ENCODE measurements at places on chromosomes 4 and X.

GRCh38 chr4:3702561-3703221, 63.5 kb upstream of the ADRA2C start:
- no peak for DNase-seq

- DNase-seq, result no peak
These were observed 193.5 kb downstream of the CFAP299 start for GRCh38 chr4:80529026-80529425.

DNA sequence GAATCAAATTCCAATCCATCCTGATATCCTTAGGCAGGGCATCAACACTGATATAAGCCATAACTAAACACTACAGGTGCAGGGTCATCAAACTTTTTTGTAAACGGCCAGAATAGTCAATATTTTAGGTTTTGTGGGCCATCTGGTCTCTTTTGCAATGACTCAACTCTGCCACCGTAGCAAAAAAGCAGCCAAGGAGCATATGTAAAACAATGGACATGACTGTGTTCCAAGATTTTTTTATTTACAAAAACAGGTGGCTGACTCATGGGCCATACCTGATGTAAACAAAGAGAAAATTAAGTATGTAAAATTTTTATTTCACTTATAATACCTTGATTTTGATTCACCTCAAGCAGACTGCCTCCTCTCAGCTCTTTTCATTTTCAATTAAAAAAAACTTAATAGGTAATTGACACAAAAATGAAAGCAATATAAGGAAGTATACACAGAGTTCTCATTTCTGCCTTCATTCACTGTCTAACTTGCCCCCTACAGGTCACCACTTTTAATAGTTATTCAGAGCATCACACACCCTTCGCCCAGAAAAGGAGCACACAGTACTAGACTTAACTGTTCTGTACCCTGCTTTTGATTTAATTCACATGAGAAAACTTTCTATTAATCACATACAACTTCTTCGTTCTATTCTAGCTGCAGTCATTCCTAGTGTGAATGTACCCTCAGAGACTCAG, 35.3 kb upstream of the GPM6B start:
- no peak for DNase-seq

DNA sequence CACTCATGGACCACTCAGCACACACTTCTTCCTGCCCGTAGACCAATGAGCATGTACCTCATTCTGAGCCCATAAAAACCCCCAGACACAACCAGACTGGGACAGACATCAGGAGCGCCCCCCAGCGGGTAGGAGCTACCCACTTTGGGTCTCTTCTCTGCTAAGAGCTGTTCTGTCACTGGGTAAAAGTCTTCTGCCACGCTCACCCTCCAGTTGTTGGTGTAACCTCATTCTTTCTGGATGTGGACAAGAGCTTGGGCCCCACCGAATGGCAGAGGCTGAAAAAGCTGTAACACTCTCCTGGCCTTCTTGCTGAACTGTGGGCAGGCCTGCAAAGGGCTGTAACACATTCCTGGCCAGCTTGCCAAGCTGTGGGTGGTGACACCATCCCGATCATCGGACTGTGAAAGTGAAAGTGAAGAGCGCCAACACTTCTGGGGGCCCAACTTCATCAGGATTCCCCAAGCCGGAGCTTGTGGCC, 137.6 kb downstream of the TECRL start:
- no peak for DNase-seq

DNA sequence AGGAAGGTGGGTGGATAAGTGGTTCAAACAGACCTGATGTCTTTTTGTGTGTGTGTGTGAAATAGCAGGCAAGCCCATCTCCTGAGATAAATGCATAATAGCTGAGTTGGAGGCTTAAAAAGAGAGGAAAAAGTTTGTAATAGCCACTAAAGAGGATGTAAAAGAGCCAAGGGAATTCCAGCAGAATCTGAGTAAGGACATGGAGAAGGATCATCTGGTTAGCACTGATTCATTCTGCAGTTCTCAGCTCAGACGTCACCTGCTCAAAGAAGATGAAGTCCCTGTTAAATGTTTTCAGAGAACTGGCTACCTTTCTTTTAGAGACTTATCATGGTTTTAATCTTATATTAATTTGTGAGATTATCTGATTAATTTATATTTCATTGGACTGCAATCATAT, 21.0 kb upstream of the IL13RA2 start:
- no peak for DNase-seq

DNA sequence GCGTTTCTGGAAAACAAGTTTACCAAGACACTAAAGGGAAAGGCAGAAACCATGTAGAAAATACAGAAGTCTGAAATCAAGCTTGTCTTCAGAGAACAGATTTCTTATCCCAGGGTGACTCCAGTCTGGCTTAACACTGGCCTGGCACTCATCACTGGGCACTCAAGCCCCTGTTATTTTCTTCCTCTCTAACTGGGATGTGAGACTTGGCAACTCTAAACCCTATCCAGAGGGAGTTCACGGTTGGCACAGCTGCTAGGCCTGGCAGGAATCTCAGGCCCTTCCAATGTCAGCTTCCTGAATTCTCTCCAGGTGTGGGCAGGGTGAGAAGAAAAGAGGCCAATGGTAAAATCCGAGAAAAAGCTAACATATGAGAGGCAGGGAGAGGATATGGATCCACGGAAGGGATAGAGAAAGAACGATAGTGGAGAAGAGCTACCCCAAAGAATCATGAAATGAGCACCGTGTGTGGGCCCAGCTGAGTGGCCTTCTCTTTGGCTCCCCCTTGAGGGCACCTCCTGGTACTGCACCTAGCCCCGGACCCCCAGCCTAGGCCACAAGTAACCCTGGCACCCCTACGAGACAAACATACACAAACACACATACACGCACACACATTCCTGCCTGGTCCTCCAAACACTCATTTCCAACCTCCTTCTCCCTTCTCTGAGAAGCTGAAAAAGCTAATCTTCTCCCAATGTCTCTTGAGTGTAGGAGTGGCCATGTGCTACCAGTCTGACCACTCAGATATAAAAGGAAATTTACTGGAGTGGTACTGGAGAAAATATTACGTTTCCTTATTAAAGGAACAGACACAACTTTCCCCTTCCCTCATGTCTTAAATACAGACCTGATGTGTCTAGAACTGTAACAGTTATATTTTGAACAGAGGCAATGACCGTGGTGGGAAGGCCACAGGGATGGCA, 16.6 kb upstream of the PTCHD1 start:
- no peak for DNase-seq

DNA sequence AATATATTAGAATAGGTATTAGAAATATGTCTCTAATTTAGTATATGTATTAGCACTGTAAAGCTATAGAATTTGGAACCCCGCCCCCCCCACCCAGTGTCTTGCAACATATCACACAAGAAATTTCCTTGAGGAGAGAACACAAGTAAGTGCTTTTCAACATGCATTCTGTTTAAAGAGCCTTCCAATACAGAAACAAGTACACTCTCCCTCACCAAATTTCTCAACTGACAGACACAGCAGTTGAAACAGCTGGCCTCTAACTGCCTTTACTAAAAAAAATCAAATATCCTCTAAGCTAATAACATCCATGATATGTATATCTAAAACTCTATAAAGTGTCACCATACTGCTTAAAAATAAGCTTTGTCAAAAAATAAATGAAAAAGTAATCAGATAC, 12.4 kb downstream of the CAMK2D start:
- no peak for DNase-seq

GRCh38 chr4:52982255-52982945, 120.3 kb downstream of the RASL11B start:
- DNase-seq, result no peak

DNA sequence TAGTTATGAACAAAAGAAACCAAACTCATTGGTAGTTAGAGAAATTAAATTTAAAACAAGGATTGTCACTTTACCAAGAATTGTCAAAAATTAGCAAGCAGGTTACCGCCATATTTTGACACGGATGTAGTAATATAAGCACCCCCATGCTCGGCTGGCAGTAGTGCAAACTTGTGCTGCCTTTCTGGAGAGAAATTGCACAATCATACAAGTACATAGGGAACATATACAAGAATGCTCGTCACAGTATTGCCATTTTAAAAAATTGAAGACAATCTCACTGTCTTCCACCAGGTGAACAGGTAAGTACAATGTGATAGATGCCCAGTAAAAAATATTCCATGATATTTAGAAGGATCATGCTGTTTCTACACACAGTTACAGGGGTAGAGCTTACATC, 55.6 kb upstream of the SLC39A8 start:
- DNase-seq, result no peak

- DNase-seq, result no peak
These were observed 9.3 kb upstream of the SYTL5 start for GRCh38 chrX:37997096-37997495.

DNA sequence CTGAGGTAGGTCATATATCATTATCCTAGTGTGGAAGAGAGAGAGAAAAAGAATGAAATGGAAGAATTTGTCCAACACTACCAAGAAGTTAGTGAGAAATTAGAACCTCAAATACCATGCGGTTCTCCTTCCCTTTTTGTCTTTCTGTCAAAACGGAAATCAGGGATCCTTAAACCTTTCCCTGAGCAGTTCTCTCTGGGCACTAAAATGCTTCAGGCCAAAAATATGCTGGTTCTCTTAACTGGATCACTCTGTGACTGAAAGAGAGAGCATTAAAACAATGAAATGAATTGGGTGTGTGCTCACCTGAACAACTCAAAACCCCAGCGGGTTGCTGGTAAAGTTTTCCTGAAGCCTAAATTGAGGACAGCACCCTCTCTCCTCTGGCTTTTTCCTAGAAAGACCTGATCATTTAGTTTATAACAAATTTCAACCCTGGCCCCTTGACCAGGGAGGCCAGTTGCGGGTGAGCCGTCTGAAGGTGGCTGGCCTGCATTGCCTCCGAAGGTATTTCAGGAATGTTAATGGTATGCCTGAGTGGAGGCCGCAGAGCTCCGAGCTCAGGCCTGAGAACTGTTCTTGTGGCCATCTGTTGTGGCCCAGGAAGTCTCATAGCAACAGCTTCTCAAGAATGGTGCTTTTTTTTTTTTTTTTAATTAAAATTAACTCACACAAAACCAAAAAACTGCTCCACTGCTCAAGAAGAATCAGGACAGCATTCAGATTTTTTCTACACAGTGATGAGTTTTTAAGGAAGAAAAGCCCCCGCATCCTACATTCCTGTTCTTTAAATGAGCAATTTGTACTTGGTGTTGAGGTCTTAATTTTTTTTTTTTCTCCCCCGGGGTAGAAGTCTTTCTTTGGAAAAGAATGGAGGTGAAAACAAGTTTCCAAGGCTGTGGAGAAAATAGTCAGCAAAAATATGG, 155.1 kb downstream of the SHROOM3 start:
- DNase-seq, result no peak

DNA sequence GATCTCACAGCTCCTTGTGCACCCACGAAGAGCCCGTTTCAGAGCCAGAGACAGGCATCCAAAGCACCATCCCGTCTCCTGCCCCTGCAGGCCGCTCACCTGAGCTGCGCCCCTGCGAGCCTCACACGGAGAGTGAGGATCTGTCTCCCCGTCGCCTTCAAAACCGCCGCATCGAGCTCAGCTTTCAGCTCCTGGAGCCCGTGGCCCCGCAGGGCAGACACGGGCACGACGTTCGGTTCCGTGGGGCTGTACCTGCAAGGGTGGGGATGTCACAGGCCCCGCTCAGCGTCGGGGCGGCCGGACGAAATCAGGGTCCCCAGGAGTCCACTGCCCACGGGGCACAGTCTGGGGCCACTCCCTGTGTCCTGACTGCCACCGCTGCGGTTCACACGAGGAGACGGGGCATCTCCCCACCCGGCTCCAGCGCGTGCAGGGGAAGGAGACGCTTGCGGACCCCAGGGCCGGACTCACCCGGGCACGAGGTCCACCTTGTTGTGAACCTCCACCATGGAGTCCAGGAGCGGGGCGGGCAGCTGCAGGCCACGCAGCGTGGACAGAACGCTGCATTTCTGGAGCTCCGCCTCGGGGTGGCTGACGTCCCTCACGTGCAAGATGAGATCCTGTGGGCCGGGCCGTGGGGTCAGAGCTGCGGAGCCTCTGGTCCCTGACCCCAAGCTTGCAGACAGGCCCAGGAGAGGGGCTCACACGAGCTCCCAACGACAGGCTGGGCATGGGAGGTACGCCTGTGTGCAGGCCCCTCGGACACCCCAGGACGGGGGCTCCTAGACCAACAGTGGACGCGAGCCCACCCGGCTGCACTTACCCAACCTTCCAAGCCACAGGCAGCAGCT, 11.1 kb downstream of the GTPBP6 start:
- no peak for DNase-seq

DNA sequence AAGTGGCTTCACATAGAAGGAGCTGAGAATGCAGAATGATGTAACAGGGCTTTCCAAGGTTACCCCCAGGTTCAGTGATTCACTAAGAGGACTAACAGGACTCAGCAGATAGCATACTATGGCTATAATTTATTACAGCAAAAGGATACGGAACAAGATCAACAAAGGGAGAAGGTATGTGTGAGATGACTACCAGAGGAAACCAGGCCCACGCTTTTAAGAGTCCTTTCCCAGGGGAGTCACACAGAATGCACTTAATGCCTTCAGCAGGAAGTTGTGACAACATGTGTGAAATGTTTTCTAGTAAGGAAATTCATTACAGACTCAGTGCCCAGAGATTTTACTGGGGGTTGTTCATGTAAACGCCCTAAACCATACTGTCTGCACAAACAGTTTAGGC, 373.6 kb upstream of the MAGEB2 start:
- DNase-seq, result no peak

DNA sequence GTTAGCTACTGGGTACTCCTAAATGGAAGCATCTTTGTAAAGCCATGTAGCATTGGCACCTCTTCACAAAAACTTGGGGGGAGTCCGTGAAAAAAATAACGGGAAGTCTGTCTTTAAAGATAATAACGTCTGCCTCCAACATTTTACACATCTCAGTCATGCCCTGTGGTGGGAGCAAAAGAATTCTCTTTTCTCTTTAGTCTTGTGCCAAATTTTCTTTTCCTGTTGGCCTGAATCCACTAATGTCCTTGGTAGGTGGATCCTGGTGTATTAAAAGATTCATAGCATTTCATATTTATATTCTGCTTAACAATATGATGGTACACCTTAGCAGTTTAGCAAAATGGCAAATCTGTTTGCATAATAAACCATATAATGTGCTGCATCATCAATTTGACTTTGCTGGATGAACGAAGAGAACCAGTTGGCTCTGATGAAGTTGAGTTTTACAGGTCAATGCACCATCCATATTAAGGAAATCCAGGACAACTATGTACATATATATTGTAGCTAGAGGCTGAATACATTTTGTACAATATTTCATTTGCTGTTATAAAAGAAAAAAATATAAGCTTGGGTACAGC, 746.4 kb upstream of the MAGEB2 start:
- no peak for DNase-seq

DNA sequence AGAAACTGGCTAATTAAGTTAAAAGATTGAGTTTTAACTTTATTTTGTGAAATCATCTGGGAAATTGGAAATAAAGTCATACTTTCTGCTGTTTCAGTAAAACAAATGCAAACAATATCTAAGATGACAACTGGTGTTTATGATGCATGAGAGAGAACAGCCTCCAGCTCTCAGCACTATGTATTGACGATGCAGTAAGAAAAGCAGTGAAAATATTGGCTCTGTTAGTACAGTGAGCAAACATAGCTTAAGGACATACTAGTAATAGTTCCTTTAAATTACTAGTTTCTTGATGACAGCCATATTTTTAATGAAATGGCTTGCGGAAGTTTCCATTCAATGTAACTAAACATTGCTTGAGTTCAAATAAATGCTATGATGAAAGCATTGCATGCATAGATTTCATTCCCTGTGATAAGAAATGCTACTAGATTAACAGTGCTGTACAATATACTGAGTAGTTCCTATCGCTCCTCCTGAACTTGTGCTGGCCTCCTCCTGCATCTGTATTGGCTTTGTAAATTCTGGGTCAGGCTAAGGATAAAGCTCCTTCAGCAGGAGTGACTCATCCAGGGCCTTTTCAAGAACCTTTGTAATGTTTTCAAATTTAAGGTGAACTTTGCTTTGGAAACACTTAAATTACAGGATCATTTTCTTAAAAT, 11.6 kb downstream of the ARHGAP24 start:
- DNase-seq, result no peak

GRCh38 chr4:127355743-127356142, 277.0 kb upstream of the INTU start:
- DNase-seq, result no peak
